Mesenteric fat pad (tissue), 1 donor: ENCODE measurements at places on chromosomes 6 and 20.

DNA sequence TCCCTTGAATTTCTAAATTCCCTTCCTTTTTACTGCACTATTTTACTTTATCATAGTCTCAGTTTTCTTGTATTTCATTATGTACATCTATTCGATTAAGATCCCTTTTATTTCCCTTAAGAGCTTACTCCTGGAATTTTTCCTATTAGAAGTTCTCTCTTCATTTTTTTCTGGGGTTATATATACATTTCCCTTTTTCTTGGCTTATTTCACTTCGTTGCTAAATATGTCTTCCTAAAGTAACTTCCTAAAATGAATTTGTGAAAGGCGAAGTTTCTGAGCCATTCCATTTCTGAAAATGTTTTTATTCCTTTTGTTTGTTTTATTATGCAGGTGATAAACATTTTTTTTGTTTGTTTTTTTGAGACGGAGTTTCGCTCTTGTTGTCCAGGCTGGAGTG, 5.9 kb upstream of the CD109 start:
- DNase-seq: no peak

DNA sequence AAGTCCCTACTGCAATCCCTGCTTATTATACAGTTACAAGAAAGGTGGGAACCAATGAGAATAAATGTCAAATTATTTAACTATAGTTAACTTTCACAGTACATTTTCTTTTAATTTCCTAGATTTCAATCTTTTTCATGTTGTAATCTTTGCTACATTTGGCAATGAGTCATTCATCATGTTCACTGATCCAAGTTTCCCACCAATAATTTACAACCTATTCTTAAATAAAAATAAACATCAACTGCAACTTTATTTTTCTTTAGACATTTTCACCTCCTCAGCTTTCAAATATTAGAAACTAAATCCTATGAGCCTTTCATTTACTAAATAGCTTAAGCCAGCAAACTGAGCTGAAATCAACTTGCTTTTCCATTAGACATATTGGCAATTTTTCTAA, 541.3 kb upstream of the BTBD3 start:
- no peak for DNase-seq

GRCh38 chr20:46544576-46544975, 5.9 kb downstream of the OCSTAMP start:
- no peak for DNase-seq

GRCh38 chr6:18507561-18507960, 120.4 kb downstream of the RNF144B start:
- no peak for DNase-seq

DNA sequence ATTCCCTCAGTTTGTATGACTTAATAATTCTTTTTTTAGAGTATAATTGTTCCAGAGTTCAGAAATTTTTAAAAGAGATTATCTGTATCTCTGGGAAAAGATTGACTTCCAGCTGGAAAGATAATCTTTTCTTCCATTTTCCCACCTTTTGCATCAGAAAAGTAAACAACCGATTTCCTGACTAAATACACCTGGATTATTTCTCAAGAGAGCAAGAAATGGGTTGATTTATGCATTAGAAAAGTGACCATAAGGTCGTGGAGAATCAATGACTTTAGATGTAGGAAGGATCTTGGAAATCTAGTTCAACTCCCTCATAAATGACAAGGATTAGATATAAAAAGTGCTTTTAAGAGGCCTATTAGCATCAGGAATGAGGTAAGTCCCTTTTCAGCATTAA, 79.9 kb downstream of the SGK1 start:
- no peak for DNase-seq

GRCh38 chr20:38501858-38502436, 29.3 kb downstream of the RALGAPB start:
- DNase-seq: no peak

GRCh38 chr6:132202574-132202973, 198.7 kb downstream of the MOXD1 start:
- DNase-seq: no peak

GRCh38 chr6:69362209-69362608, 434.6 kb downstream of the LMBRD1 start:
- DNase-seq: no peak

DNA sequence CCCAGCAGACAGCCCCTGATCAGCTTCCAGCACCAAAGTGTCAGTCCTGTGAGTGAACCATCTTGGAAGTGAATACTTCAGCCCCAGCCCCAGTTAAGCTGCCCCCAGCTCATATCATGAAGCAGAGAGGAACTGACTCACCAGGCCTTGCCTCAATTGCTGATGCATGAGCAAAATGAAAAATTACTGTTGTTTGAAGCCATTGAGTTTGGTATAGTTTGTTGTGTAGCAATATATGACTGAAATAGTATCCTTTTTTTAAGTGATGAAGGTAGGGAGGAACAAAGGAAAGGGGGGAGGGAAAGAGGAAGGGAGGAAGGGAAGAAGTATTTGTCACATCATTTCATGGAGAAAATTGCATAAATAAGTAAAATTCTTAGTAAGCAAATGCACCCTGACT, 266.4 kb downstream of the MAFB start:
- DNase-seq: no peak

- DNase-seq: no peak
Observed at GRCh38 chr6:11050731-11051130, 6.6 kb upstream of the ELOVL2 start.

DNA sequence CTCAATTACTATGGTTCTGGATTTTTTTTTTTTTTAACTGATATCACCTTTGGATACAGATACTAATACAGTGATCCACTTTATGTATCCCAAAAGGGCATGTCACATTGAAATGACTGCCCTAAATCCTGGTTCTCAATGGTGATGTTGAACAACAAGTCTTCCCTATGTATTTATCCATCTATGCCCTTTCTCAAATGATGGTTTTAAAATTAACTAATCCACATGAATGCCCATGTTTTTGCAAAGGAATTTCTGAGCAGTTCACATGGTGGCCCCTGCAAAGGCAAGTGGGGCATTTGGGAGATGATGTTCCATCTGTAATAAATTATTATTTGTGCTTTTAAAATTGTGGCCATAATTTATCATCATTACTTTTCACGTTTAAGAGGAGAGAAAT, 2.7 kb downstream of the ADGRB3 start:
- no peak for DNase-seq

- no peak for DNase-seq
Observed at GRCh38 chr20:2775139-2775538, 25.3 kb downstream of the CPXM1 start.

DNA sequence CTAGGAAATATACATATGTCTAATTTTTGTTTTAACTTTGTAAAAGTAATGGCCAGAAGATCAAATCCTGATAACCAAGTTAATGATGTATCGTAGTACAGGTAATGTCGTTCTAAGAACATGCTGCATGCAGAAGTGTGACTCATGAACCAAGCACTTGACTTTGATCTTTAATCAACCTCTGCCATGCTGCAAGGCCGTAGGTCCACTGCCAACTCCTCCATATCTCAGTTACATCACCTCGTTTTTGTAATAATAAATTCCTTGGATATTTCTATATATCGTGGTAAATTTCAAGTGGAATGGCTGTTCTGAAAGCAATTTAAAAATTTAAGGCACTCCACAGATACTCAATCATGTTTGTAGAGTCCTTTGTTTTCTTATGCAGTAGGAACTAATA, 771.7 kb downstream of the EPHA7 start:
- DNase-seq: no peak

DNA sequence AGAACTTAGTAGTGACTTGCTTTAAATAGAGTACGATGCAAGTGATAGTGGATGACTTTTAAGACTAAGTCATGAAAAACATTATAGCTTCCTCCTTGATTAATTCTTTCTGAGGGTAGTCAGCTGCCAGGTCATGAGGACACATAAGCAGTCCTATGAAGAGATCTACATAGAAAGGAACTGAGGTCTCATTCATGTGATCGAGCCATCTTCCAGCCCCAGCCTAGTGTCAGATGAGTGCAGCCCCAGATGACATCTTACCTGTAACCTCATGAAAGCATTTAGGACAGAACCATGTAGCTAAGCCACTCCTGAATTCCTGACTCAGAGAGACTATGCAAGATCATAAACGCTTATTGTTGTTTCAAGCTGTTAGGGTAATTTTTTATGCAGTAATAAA, 67.7 kb downstream of the AK9 start:
- DNase-seq: no peak

DNA sequence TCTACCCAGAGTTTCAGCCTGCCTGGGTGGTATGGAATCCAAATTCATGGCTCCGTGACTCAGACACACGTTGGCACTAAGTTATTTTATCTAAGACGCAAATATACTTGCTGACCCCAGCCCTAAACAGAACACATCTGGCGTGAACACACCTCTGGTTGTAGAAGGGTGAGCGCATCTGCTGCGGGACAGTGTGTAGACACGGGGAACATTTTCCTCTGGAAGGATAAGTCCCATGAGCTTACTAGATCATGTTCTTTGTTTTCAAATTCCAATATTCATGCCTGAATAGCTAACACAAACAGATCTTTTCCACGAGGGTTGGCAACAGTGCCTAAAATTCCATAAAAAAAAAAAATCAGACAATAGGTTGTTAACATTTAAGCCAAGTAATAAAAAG, 87.8 kb downstream of the TMEM170B start:
- DNase-seq: no peak

DNA sequence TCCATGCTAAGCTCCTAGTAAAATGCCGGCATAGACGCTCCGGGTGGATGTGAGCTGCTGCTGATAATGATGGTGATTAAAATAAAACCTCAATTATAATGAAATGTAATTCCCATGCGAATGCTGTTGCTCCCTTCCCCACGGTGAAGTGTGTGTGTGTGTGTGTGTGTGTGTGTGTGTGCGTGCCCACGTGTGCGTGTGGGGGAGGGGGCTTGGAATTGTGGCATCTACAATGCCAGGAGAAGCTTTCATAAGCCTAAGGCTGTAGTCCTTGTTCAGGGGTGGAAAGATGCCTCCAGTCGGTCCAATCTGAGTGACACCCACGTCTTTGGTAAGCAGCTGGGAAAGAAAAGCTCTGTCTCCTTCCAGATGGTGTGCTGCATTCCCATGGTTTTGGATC, 137.9 kb downstream of the CDH26 start:
- DNase-seq: no peak

DNA sequence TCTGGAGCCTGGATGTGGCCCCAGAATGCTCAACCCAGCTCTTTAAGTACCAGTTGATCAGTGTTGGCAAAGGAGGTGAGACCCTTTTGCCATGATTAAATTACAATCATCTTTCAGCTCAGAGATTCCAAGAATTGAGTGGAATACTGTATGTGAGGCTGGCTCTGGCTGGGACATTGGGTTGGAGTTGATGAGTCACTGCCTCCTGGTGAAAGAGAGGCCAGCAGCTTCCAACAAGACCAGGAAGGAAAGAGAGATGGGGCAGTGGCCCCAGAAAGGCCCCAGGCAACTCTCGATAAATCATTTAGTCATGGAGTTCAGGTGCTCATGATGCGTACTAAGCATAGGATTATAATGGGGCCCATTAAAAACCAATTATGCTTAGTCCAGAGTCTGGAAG, 2.1 kb downstream of the TGM6 start:
- DNase-seq: no peak

GRCh38 chr6:106870069-106870468, 104.5 kb downstream of the CD24 start:
- DNase-seq: no peak

DNA sequence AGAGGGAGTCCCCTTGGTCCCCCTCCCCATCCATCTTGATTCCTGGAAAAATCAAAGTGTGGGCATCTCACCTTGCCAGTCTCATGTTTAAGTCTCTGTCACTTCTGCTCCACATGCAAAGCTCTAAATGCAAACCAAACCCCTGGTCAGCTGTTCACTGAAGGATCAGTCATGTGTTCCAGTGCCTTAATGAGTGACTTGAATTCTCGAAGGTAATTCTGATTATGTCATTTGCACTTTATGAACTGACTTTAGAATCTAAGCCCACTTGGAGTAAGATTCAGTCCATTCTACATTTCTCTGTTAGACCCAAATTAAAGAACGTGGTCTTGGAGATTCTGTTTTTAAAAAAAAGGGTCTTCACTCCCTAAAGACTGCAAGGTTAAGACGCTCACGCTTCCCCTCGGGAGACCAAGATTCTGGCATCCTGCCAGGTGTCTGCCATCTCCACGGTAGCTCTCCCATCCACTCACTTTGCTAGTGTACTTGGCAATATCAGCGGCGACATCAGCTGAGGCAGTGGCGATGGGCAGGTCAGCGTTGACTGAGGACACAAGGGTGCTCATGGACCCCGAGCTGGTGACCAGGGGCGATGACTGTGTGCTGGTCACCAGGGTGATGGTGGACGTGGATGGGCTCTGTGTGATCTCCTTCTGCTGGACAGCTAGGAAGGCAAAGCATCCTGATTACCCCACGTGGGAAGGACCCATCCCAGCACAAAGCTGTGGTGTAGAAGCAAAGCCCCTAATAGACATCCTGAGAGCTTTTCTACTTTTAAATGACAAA, 120.5 kb downstream of the ZMYND8 start:
- DNase-seq: no peak

DNA sequence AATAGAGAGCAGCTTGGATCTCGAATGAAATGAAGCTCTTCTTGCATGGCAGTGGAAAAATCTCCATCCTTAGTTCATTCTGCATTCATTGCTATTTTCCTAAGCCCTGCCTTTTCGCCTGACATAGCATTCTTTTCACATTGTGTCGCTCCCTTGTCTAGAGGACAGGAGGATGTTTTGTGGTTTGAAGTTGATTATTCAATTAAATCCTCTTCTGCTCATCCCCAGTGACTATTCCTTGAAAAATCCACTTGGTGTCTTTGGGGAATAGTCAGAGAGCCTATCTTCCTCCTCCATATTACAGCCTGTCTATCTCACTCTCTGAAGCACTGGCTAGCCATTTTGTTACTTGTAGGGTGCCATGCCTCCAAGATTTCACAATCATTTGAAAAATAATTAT, 161.2 kb downstream of the KLHL32 start:
- DNase-seq: no peak

GRCh38 chr20:40251284-40251932, 437.6 kb downstream of the MAFB start:
- DNase-seq: no peak

- DNase-seq: no peak
Observed at GRCh38 chr20:6837730-6838129, 70.2 kb downstream of the BMP2 start.

GRCh38 chr6:41498968-41499599, 47.1 kb upstream of the FOXP4 start:
- no peak for DNase-seq

DNA sequence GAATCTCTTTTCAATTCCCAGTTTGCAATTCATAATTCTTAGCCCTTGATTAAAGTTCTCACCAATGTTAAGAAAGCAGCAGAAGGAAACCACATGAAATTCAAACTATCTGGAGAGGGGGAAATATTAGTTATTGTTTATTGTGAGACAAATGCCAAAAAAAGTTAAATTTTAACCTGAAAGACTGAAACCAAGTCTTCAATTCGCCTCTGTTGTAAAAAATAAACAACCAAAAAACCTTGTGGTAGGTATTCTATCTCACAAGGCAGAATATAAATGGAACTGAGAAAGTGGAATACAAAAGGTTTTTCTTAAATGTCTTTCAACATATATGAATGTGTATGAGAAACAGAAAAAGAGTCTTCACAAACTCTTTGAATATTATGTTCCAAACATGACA, 24.8 kb downstream of the TMX4 start:
- no peak for DNase-seq
